Central memory CD4-positive, alpha-beta T cell (primary cell): ENCODE measurements at places on chromosomes 3 and 15.

GRCh38 chr3:16794257-16794656 lies 90.5 kb upstream of the PLCL2 start:
- DNase-seq = no peak

GRCh38 chr3:26731843-26732242 lies 109.3 kb downstream of the LRRC3B start:
- DNase-seq = no peak

GRCh38 chr15:41028853-41029252 lies 75.6 kb downstream of the CHAC1 start:
- no peak for DNase-seq

- DNase-seq = peak; percentile 48
Measured at GRCh38 chr15:59138243-59138642, 33.3 kb downstream of the CCNB2 start.

- DNase-seq = no peak
Measured at GRCh38 chr3:128581566-128581965, 69.1 kb downstream of the RPN1 start.

- no peak for DNase-seq
Measured at GRCh38 chr3:110405830-110406585, 665.6 kb upstream of the NECTIN3 start.

DNA sequence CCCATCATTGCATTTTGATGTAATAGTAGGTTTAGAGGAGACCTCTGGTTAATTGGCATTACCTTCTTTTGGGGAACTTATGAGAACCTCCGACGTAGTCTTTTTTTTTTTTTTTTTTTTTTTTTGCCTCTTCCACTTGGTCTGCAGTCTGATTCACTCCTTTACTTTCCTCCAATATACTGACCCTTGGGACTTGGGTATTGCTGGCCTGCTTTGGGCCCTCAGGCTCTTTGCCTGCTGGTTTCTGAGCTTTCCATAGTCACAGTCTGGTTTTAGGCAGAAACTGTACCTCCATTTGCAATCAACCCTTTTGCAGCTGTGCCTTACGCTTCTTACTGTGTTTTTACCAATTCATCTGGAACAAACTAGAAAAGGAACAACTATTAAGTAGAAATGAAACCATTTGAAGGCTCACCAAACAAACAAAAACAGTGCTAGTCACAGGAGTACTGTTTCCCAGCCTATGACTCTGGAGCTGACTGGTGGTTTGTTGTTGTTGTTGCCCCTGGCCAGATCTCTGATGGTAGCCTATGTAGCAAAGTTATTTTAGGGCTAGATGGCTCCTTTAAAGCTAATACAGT lies 272.8 kb downstream of the BBX start:
- no peak for DNase-seq

DNA sequence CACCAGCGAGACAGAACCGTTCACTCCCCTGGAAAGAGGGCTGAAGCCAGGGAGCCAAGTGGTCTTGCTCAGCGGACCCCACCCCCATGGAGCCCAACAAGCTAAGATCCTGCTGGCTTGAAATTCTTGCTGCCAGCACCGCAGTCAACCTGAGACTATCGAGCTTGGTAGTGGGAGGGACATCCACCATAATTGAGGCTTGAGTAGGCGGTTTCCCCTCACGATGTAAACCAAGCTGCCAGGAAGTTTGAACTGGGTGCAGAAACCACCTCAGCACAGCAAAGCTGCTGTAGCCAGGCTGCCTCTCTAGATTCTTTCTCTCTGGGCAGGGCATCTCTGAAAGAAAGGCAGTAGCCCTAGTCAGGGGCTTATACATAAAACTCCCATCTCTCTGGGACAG lies 151.0 kb downstream of the MBNL1 start:
- DNase-seq = no peak
